Midbrain (tissue), 1 donor: ENCODE measurements at places on chromosomes 6 and 20.

DNA sequence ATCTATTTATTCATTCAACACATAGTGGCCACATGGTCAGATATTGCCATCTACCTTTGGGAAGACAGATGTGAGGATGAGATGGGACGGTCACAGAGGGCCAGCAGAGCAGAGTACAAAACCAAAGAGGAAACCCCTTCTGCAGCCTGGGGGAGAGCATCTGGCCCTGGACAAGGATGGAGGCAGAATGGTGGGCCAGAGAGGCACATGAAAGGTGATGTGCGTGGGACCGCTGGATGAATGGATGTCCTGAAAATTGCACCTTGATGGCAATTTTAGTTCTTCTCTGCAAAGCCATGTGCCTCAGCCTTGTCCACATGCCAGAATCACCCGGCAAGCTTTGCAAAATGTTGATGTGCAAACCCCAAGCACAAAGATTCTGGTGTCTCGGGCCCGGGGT is 77.4 kb upstream of the CD93 start:
- DNase-seq: no peak

DNA sequence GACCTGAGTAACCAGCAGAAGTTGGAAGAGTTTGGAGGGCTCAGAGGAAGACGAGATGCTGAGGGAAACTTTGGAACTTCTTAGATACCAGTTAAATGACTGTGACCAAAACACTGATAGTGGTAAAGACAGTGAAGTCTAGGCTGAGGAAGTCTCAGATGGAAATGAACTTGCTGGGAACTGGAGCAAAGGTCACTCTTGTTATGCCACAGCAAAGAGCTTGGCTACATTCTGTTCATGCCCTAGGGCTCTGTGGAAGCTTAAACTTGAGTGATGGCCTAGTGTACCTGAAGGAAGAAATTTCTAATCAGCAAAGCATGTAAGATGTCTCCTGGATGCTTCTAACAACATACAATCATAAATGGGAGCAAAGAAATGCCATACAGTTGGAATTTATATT is 24.7 kb downstream of the WDR27 start:
- DNase-seq: no peak

GRCh38 chr6:79868098-79868722 is 79.1 kb downstream of the ELOVL4 start:
- peak; percentile 80 for DNase-seq

- DNase-seq: no peak
Observed at GRCh38 chr6:35448191-35448590, 3.9 kb upstream of the FANCE start.

DNA sequence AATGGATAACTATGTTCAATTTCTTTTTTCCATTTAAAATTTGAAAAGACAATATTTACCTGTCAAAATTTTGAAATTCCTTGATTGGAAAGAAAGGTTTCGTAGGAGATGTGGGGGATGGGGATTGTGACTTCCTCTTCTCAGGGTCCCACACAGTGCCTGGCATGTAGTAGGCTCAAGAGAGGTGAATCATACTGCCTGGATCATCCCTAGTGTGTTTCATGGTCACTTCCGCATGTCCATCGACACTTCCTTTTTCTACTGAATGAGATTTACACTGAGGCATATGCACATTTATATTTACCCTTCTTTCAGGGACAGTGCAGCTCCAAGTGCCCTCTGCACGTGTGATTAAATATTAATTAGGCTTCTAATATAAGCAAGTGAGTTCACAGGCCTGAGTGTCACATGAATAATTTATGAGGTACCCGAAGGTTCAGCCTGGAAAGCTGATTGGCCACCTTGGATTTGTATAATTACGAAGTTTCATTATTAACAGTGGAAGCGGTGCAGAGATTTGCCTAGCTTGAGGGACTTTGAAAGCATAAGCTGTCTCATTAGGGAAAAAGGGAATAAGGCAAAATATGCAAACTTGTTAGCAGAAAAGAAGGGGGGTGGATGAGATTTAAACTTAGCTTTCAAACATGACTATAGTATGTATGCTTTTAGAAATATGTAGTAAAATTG is 177.5 kb upstream of the MMS22L start:
- no peak for DNase-seq

GRCh38 chr20:58194175-58194791 is 34.2 kb downstream of the ANKRD60 start:
- no peak for DNase-seq

DNA sequence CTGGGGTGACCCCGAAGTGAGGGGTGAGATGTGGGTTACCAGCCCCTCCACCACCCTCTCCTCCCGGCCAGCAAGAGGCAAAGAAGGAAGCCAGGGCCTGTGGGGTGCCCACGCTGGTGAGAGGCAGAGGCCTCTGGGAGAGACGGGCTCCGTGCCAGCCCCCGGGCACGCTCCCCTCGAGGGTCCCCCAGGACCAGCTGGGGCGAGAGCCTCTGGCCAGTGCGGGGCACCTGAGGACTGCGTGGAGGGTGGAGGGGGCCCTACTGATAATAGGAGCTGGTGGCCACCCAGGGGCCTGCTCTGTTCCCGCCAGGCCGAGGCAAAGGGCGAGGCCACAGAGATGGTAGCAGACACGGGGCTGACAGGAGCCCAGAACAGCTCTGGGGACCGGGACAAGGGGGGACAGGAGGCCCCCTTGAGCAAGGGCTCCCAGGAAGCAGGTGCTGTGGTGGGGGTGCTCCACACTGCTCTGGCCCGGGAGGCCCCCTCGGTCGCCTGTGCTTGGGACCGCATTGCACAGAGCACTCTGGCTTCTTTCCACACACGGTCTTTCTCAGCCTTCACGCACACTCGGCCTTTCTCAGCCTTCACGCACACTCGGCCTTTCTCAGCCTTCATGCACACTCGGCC is 226.9 kb downstream of the TTLL2 start:
- DNase-seq: no peak
